ENCODE measurements at places on chromosomes 1 and 21. TPM values are rescaled to one million over a fixed set of nuclear protein-coding genes. Genes with fewer than 3 reads are reported as not detected.

Gene TRNP1
- total RNA-seq: 3.9 TPM

Gene FAM3B
- not detected for total RNA-seq

- DNase-seq: no peak
Observed at GRCh38 chr1:113266788-113267187, 123.5 kb upstream of the MAGI3 start.

DNA sequence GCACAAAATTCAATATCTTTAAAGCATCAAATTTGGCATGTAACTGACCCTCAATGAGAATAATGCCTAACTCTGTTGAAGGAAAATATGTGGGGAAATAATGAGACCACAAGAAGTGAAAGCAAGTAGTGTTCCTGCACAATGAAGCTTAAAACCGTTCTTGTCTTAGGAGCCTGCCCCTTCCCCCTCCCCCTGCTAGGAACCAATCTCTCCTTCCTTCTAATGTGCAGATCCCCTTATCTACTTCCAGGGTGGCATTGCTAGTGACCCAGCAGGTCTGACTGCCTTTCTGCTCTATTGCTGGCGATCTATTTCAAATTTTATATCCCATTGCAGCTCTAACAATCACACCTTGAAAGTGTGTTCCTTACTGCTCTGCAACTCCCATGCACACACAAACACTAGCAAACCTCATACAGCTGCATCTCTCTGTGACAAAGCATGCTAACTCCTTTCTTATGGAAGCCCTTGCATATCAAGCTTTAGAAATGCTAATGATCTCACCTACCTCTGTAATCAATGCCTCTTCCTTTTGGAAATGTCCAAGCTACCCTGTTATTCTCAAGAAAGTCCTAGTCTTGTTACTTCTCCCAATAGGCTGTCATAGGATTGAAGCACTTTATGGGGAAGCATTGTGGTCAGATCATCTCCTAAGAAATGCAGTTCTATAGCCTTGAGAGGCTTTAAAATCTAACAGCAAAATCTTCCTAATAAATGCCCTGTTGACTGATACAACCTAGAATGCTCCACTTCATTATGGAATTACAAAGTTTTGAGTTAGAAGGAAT is 26.5 kb downstream of the BCL9 start:
- no peak for DNase-seq

Measured in M059J (cell line).